Stimulated activated CD4-positive, alpha-beta T cell treated with anti-CD3 and anti-CD28 coated beads, Interleukin-1b, Interleukin-23, amount 100 ng/mL, for 48 hours (primary cell): ENCODE measurements at places on chromosomes 7 and 10.

- DNase-seq, result no peak
These were observed 277.4 kb upstream of the LYZL1 start for GRCh38 chr10:29011516-29011915.

- no peak for DNase-seq
These were observed 837 bp upstream of the IGFBP3 start for GRCh38 chr7:45921699-45922519.

DNA sequence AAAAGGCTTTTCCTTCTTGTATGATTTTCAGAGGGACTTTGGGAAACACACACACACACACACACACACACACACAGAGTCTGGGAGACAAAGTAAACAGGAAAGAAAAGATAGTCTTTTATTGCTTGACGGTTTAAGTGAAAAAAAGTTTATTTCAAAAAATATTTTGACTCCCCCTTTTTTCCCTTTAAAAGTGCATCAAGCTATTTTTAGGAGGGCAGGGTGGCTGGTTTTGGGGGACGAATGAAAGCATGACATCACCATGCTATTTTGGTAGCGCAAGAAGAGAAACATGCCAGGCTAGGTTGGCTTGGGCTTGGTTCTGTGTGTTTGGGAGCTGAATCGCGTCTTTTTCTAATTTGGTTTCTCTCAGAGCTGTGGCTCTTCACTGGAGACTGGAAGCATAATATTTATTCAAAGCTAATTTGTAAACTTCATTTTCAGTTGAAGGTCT lies 129.2 kb downstream of the BAMBI start:
- DNase-seq, result no peak

- DNase-seq, result no peak
These were observed 27.8 kb downstream of the NMT2 start for GRCh38 chr10:15140698-15141097.

- DNase-seq, result no peak
These were observed 29.2 kb downstream of the FAM3C start for GRCh38 chr7:121366852-121367431.

DNA sequence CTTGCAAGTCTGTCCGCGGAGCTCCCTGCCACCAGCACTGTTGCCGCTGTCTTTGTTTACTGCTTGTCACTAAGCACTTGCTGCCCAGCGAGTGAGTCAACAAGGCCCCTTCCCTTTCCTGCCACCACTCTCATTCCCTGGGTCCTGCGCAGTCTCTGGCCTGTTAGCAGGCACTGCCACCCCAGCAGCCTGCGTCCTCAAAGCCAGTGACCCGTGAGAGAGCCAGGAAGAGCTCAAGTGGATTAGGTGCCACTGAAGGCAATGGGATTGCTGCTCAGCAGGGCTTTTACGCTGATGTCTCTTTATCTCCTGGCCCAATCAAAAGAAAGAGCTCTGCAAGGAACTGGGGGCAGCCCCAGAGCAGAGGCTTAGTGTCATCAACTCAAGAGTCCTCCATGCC lies at the start of gene FRMPD2:
Gene FRMPD2 (minus strand): TSS at position 61 of the 400 bp plus-strand sequence. CDS start 129 bp downstream, outside the sequence.
- no peak for DNase-seq

DNA sequence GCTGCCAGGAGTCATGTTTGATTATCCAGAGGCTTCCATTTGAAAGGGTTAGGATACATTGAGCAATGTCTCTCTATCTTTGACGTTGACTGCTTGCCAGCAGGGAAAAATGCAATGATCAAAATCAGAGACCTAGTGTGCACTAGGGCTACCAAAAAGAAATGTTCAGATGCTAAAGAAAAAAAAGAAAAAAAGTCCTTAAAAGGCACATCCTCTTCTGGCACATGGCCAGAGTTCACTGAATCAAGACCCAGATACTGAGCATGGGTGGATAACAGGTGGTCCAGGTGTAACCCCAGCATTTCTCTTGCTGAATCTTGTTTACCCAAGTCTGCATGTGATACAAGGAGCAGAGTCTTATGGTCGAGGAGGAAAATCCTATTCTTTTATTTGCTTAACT lies 899.3 kb downstream of the SORCS3 start:
- DNase-seq, result no peak

DNA sequence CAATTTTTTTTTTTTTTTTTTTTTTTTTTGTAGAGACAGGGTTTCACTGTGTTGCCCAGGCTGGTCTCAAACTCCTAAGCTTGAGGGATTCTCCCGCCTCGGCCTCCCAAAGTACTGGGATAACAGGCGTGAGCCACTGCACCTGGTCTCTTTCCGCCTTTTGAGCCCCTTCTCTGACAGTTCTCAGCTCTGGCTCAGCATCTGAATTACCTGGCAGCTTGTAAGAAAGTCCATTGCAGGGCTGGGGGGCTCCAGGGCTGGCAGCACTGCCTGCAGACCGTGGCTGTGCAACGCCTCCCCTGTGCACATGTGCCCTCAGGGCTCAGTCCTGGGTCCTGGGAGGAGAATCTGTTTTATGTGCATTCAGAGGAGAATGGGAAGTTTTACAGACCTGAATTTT lies 37.6 kb downstream of the VWA2 start:
- no peak for DNase-seq

- no peak for DNase-seq
These were observed 34.2 kb downstream of the SUFU start for GRCh38 chr10:102537948-102538347.

GRCh38 chr7:111370002-111370401 lies 192.3 kb downstream of the IMMP2L start:
- no peak for DNase-seq

DNA sequence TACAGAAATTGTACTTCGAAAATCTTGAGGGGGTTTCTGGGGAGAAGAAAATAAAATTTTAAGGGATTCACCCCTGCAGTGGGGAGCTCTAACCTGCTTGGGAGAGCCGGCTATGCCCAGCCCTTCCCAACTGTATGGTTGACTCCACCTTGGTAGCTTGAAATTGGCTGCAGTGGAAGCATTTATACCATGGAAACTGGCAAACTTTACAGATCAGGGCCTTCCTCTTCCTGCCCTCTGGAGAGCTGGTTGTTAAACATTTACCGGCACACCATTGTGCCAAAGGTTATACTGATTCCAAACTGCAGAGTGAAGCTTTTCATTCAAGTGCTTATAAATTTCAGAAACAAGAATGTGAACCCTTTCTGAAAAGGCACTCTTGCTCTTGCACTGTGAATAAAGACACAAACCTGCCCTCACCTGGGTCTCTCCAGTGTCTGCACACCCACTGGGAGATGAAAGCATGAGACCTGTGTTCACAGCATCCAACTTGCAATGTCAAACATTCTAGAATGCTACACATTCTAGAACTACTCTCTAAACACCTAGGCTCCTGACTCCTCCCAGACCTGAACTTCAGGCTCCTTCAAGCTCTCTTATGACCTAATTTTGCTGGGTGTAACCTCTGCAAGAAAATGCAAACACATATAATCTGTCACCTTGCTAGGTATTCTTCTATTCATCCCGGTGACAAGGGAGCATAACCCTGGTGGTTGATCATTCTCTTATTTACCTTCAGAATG lies 44.7 kb downstream of the ABLIM1 start:
- DNase-seq, result no peak

- DNase-seq, result no peak
These were observed 94.5 kb upstream of the GNA12 start for GRCh38 chr7:2938514-2939192.

- DNase-seq, result no peak
These were observed 12.2 kb downstream of the CCDC6 start for GRCh38 chr10:59894114-59894513.

- no peak for DNase-seq
These were observed 178.8 kb downstream of the ELMO1 start for GRCh38 chr7:37269711-37270508.

GRCh38 chr7:142602183-142602582 lies 147.1 kb upstream of the PRSS1 start:
- no peak for DNase-seq

DNA sequence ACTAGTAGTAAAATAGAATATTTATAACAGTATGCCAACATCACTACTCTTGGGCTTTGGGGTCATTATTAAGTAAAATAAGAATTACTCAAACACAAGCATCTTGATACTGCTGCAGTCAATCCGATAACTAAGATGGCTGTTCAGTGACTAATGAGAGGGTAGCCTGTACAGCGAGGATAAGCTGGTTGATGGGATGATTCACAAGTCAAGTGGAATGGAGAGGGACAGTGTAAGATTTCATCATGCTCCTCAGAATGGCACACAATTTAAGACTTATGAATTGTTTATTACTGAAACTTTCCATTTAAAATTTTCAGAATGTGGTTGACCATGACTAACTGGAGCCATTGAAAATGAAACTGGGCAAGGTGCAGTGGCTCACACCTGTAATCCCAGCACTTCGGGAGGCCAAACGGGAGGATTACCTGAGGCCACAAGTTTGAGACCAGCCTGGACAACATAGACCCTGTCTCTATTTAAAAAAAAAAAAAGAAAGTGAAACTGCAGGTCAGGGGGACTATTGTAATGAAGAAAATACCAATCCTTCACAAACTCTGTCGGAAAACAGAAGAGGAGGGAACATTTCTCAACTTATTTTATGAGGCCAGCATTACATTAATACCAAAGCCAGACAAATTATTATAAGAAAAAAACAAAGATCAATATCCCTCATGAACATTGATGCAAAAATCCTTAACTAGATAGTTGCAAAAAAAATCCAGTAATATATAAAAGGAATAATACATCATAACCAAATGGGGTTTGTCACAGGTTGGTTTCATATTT lies 11.2 kb downstream of the AVL9 start:
- DNase-seq, result peak; percentile 40

- DNase-seq, result no peak
These were observed 20.9 kb upstream of the CYP26C1 start for GRCh38 chr10:93039721-93040120.

DNA sequence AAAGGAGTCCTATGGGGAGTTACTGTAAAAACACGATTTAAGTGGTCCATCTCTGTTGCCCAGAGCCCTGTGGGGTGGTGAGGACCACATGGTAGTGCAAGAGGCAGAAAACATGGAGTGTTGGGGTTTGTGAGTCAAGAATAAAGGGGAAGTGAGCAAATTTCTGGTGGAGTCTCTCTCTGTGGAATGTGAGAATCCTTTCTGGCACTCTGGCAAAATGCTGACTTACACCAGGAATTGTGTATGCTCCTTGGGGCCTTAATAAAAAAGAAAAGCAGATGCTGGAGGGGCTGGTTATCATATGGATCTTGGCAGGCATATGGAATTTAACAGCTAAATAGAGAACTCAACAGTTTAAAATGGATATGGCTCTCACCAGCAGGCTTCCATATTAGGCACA lies 486.0 kb downstream of the TNS3 start:
- no peak for DNase-seq

GRCh38 chr10:122207596-122207995 lies 63.5 kb upstream of the BTBD16 start:
- DNase-seq, result no peak

- DNase-seq, result no peak
These were observed 28.7 kb downstream of the CHST15 start for GRCh38 chr10:124064676-124065075.

DNA sequence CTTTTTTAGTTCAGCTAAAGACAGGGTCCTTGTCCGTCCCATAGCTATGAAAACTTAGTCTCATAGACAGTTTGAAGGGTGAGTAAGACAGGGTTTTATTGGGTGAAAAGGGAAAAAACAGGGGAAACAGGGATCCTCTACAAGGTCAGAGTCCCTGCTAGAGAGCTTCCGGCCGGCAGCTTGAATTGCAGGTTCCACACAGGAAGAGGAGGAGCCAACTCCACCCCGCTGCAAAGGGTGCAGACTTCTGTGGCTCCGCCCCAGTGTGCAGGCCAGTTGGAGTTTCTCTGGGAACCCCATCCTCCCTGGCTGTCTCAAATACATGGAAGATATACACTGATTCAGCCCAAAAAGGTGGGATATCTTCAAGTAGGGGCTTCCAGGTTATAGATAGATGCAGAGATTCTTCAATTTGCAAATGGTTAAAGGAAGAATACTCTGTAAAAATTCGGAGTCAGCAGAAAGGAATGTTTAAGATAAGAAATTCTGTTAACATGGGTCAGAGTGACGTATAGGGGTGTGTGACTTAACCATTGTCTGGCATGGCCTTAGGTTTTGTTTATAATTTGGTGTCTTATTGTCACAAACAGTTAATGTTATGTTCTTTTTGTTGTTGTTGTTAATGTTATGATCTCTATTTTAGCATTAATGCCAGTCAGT lies 34.6 kb upstream of the HECW1 start:
- DNase-seq, result no peak

DNA sequence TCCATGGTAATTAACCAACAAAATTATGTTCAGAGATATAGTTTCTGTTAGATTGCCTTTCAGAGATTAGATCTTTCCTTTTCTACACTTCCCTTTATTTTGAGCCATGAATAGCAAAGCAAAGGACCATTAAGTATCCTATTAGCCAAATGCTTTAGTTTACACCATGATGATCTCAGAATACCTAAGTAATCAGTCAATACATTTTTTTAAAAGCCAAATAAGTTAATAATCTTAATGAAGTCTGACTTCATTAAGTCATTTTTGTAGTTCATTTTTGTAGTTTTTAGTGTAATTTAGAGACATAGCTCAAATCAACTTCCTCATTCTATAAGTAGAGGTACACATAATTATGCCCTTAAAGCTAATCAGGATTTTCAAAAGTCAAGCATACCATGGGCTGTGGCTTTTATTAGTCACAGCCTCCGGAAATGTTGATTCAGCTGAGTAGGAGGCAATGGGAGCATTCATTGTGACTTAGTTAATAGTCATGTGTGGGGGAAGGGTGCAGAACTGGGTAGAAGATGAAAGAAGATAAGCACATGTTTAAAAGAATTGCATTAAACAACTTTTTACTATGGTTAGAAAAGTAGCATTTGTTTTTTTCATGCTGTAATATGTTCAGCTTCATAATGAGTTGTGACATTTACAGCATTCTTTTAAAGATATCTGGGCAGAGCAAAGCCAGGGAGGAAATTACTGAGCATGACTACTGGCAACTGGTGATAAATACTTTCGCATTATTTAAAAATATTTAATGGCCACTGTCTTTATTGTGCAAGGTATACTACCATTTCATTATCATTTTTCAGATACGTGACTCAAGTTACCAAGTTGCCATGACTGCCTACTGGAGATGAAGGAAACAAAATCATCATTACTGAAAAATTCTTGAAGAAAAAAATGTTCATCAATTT lies 57.3 kb upstream of the CCDC71L start:
- DNase-seq, result peak; percentile 85

- peak; percentile 52 for DNase-seq
These were observed 650 bp upstream of the TM9SF3 start for GRCh38 chr10:96587264-96588059.

GRCh38 chr7:150481922-150482321 lies 31.5 kb downstream of the GIMAP8 start:
- DNase-seq, result no peak

DNA sequence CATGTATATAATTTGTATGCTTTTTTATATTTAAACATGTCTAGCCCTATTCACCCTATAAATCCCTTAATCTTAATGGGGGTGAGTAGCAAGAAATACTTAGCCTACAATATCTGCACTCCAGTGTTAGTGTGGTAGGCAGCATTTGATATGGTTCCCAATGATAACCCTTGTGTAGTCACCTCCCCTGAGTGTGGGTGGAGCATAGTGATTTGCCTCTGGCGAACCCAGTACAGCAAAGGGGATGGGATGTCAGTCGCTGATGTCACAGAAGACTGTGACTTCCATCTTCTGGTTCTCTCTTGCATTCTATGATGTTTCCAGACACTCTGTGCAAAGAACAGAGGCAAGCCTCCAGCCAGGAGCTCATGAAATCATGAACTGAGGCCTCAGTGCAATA lies 211.2 kb downstream of the CRPPA start:
- no peak for DNase-seq
